Motor neuron (in vitro differentiated cells): ENCODE measurements at places on chromosomes 2 and 18. TPM values are rescaled to one million over a fixed set of nuclear protein-coding genes. Genes with fewer than 3 reads are reported as not detected.
A peak's percentile ranks its signal among the peaks of the same experiment; 100 is the strongest.

GRCh38 chr18:22999647-23000046, 66.5 kb downstream of the RBBP8 start:
- no peak for ATAC-seq

- ATAC-seq: no peak
Measured at GRCh38 chr2:810397-810796, 133.2 kb upstream of the TMEM18 start.

The MARCHF7 gene
- total RNA-seq: 64.3 and 66.2 TPM in 2 replicates

- ATAC-seq: peak; percentile 13
Measured at GRCh38 chr2:28347596-28347995, 45.1 kb upstream of the FOSL2 start.

DNA sequence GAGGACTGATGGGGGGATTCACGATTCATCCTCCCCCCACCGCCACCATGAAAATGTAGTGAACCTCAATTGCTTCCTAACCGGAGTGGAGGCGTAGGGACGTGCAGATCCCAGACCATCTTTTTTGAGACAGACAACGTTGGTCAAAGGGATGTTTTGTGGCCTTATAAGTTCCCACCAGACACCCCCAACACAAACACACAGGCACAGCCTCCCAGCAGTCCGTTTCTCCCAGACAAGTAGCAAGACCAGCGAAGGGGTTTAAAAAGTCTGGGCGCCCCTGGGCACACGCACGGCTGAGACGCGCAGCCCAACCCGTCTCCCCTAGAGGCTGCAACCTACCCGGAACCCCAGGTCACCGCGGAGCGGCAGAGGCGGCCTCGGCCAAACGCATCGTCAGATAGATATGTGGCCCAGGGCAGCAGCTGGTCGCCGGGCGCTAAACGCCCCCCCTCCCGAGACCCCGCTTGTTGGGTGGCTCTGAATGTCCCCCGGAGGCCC, 1.3 kb downstream of the GBX2 start:
- no peak for ATAC-seq

The VIL1 gene
- 0.07 and 0.30 TPM in 2 replicates for total RNA-seq
